ENCODE measurements at places on chromosomes 6 and 20. TPM values are rescaled to one million over a fixed set of nuclear protein-coding genes. Genes with fewer than 3 reads are reported as not detected.

DNA sequence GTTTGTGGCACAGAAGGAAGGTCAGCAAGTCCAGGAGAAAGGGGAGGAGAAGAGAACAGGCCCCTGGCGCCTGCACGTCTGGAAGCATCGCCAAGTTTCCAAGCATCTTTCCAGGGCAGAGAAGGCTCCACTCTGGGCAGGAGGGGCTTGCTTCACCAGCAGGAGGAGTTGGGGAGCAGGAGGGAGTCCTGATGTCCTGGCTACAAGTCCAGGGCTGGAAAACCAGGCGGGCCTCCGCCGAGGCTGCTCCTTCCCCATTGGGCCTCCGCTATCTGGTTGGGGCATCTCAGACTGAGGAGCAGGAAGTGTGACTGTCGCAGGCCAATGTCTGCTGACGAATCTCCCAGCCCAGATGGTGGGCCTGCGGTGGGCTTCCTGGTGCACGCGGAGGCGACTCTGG, 421.9 kb downstream of the PREX1 start:
- no peak for DNase-seq

GRCh38 chr20:52191916-52192718, 538 bp upstream of the ZFP64 start:
- DNase-seq: peak; percentile 52

DNA sequence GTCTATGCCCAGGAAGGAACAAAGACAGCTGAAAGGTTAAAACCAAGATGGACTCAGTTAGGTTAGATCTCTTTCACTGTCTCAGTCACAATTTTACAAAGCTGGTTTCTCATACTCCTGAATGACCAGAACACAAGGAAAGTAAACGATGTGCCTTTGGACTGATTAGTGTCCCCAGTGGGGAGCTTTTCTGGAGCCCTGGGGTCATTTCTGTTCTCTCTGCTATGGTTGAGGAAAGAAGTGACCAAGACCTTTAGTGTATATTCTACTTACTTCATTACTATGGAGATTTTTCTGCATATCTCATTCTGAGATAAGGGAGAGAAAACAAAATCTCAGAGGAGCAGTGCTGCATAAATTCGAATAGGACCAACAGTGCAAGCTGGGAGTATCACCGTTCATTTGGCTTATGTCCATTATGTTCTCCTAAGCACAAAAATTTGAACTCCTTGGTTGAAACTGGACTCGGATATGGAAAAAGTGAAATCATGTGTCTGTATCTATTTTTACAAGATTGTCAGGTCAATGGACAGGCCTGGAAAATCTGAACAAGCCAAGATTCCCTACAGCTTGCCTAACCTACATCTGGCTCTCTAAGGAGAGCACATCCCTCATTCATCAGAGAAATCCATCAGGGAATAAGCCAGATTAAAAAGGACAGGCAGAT, 34.4 kb upstream of the ENPP1 start:
- DNase-seq: no peak

GRCh38 chr6:136582711-136583471, 32.7 kb upstream of the MAP7 start:
- DNase-seq: no peak

- DNase-seq: no peak
Observed at GRCh38 chr20:52945862-52946522, 26.2 kb upstream of the TSHZ2 start.

- DNase-seq: peak; percentile 27
Observed at GRCh38 chr6:156791320-156791850, 14.2 kb downstream of the ARID1B start.

GRCh38 chr6:4531406-4531805, 244.8 kb upstream of the CDYL start:
- DNase-seq: no peak

- no peak for DNase-seq
Observed at GRCh38 chr6:35224720-35225119, 11.0 kb downstream of the SCUBE3 start.

DNA sequence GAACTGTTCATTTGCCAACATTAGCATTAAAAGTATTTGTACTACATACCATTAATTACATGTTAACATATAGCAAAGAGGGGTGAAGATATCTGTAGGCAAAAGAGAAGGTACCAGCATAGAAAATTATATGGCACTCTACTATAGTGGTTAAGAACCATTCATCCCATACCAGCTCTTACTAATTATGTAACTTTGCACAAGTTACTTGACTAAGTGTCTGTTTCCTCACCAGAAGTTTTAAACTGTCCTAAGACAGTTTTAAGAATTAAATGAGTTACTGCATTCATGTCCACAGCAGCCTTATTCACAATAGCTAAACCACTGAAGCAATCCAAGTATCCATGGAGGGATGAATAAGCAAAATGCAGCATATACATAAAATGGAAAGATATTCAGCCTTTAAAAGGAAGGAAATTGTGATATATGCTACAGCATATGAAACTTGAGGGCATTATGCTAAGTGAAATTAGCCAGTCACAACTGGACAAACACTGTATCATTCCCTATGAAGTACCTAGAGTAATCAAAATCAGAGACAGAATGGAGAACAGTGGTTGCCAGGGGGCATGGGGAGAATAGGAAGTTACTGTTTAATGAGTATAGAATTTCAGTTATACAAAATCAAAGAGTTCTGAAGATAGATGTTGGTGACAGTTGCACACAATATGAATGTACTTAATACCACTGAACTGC, 98.9 kb downstream of the RNGTT start:
- DNase-seq: no peak

DNA sequence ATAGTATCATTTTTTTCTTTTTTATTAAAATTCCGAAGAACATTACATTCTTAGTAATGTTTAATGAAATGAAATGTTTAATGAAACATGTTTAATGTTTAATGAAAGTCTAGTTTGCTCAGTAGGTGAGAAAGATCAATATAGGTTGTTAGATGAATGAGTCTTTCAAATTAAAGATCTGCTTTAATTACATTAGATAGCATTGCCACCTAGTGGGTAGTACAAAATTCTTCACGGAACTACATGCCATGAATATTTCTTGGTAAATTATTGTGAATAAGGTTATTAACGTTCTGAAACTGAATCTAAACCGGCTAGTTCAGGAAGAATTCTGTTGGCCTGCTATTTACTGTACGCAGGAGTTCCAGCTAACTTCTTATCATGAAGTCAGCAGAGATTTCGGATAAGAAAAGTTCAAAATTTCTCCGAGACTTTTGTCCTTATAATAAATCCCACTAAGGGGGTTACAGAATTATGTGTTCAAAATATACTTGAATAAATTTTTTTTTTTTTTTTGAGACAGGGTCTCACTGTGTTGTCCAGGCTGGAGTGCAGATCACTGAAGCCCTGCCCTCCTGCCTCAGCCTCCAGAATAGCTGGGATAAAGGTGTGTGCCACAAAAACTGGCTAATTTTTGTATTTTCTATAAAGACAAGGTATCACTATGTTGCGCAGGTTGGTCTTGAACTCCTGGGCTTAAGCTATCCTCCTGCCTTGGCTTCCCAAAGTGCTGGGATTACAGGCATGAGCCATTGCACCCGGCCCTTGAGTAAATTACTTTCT, 7.9 kb upstream of the GMNN start:
- no peak for DNase-seq

GRCh38 chr6:37480951-37481534, 18.6 kb downstream of the CCDC167 start:
- DNase-seq: no peak

DNA sequence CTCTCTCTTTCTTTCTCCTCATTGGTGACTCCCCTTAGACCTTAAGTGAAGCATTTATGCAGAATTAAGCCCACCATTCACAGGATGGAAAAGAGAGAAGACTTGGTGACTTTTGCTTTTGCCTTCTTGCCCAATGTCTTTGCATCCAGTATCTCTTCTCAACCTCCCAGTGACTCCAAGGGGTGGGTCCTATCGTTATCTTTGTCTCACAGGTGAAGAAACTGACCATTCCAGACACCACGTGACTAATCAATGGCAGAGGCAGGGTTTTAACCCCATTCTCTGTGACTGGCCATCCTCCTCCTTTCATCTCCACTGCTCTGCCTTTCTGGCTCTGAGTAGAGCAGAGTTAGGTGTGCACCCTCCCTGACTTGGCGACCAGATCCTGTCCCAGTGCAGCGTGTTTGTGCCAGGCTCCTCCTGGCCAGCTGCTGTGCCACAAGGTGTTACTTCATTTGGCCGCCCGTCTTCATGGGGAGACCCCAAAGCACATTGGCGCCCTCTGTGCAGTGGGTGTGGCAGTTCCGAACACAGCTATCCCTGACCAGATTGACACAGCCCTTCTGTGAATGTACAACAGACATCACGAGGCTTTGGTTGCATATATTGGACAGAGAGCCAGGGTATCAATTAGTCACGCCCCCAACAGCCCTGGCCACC, 501.3 kb downstream of the CD83 start:
- DNase-seq: no peak

GRCh38 chr20:37503256-37503927, 17.7 kb upstream of the NNAT start:
- DNase-seq: no peak

- peak; percentile 54 for DNase-seq
Observed at GRCh38 chr6:161748535-161749416, 474.9 kb upstream of the AGPAT4 start.

GRCh38 chr20:38076548-38076947, 43.0 kb downstream of the RPRD1B start:
- DNase-seq: no peak

- no peak for DNase-seq
Observed at GRCh38 chr6:105069821-105070445, 109.9 kb downstream of the POPDC3 start.

GRCh38 chr6:119322034-119322433, 27.5 kb downstream of the MAN1A1 start:
- no peak for DNase-seq

DNA sequence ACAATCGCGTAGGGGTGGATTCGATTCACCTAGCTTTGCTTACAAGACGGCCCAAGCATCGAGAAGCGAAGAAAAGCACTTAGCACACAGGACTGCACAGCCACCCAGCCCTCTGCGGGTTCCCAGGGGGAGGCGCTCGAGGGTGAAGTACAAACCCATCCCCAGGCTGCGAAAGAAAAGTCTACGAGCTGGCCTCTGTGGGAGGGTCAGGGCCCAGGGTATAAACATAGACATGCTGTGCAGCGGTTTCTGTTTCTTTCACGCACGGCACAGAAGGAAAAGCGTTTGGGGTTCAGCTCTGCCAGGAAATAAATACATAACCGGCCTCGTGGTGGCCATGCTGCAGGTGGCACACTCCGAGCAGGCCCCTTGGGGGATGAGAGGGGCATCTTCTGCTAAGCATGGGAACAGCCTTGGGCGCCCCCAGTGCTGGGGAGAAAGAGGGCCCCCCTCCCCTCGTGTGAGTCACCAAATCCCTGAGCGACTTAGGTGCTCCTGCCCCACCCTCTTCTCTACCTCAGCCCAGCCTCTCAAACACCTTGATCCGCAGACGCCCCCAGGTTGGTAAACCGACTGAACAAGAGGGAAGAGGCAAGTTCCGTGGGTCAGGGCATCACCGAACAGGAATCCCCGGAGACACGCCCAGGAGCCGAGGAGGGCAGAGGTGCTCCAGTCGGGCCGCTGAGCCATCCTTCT, 91.6 kb upstream of the RIPOR2 start:
- peak; percentile 72 for DNase-seq

DNA sequence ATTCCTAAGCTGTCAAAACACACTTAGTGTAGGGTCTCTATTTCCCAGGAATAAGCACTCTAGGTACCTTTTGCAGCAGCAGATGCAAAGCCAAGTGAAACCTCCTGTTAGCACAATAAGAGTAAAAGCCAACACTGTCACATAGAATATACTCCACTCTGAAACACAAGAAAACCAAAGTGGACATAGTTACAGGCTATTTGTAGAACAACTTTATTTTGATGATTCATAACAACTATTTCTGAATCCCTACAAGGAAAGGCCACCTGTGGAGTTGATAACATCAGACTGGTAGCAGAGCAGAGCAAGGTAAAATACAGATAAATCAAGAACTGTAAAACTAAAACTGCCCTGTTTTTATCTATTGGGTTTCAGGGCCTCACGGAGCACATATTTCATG, 59.7 kb downstream of the ALDH5A1 start:
- no peak for DNase-seq

DNA sequence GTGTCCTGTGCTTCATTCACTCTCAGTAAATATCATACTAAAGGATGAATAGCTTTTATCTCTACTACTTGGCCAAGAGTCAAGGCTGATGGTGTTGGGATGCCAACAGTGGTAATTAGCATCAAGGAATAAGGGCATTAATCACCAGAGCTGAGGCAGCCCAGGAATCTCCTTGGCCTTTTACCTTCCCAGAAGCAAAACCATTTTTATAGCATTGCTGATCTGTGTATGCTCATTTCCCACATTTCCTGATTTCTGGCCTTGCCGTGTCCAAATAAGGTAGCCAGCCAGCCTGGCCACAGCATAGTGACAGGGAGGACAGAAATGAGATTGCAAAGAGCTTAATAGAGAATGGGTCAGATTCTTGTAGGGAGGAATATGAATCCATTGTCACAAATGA, 76.7 kb upstream of the FOXO3 start:
- no peak for DNase-seq

DNA sequence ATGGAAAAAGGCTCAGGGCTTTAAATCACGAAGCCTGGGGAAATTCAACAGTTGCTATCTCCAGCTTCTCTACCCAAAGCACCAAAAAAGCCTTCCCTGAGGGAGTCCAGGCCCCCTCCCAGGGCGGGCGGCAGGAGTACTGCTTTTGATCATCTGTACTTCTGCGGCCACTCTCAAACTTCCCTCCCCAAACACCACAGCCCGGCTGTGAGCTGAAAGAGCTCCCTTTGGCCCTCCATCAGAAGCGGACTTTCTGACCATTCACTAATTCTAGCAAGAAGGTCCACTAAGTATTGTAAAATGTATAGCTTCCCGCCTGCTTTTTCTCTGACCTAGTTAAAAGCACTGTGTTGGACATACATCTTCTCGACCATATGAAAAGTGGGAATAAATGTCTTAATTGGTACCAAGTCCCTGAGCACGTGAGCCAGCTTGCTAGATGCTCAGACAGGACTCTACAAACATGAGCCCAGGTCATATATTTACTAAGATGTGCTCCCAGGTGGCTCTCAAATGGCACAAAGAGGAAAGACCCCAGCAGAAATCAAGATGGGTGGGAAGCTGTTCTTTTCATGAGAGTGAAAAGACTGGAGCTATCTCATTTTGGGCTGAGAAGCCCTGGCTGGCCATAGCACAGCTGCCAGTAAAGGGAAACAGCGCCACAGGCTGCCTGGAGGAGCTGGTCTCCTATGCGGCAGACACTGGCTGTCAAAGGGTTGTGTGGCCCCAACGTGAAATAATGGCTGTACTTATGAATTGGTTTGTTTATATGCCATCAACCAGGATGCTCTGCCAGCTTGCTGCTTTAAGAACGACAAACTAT, 58.6 kb downstream of the GFOD1 start:
- no peak for DNase-seq

- DNase-seq: no peak
Observed at GRCh38 chr6:54758340-54758739, 88.2 kb upstream of the FAM83B start.

GRCh38 chr6:156698239-156699016, 78.8 kb upstream of the ARID1B start:
- no peak for DNase-seq

STMND1 gene
- not detected for total RNA-seq

CLPSL1 gene
- total RNA-seq: not detected

NRSN1 gene
- not detected for total RNA-seq

TINAG gene
- not detected for total RNA-seq

WFDC5 gene
- not detected for total RNA-seq

ZSCAN23 gene
- 2.4 TPM for total RNA-seq

GGTLC1 gene
- not detected for total RNA-seq

SLPI gene
- total RNA-seq: not detected

HCRTR2 gene
- not detected for total RNA-seq

TREML1 gene
- not detected for total RNA-seq

Measured in activated naive CD4-positive, alpha-beta T cell treated with anti-CD3 and anti-CD28 coated beads, Interleukin-2, amount 50 U/mL, for 72 hours (primary cell).